ENCODE measurements at places on chromosomes 7 and 10.
A peak's percentile ranks its signal among the peaks of the same experiment; 100 is the strongest.

- no peak for DNase-seq
Observed at GRCh38 chr10:79185067-79185774, 116.5 kb downstream of the ZMIZ1 start.

DNA sequence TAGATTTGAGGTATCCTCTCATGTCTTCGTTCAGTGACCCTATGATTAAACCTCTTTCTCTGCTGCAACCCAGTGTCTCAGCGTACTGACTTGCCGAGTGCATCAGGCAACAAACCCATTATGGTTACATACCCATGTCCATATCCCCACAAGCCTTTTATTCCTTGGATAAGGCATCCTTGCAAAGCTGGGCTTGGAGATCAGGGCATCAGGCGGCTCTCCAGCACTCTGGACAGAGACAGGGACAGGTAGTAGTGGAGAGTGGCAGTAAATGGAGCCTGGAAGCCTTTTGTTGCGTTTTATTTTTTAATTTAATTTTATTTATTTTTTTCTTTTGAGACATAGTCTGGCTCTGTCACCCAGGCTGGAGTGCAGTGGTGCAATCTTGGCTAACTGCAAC lies 32.0 kb upstream of the NPFFR1 start:
- no peak for DNase-seq

DNA sequence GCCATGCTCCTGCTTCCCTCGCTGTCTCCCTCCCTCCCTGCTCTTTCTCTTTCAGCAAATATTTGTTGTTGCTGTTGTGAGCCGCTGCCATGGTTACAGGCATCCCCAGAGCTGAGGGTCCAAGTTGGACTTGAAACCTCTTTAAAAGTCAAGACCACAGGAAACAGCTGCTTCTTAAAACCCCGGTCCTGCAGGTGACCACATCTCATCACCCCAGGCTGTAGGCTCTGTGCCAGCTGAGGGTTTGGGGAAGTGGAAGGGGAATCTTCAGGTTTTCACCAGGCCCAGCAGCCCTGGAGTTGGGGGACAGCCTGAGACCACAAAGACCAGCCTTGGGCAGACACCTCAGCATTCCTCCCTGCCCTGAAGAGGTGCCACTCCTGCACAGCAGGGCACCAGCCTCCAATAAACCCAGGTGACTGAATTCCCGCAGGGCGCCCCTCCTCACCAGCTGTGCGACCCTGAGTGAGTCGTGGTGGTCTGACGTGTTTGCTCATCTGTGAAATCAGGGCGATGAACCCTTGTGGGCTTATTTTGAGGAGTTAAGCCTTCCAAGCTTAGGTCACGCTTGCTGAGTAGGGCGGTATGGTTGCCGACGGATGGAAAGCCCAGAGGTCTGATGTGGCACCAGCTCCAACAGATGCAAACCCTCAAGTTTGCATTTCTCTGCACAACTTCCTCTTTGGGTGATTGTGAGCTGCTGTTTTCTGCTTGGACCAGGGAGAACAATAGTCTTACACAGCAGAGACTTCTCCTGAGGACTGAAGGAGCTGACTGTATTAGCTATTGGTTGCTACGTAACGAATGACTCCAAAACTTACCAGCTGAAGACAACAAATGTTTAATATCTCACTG lies 24.8 kb downstream of the NPTX2 start:
- DNase-seq, result peak; percentile 54

DNA sequence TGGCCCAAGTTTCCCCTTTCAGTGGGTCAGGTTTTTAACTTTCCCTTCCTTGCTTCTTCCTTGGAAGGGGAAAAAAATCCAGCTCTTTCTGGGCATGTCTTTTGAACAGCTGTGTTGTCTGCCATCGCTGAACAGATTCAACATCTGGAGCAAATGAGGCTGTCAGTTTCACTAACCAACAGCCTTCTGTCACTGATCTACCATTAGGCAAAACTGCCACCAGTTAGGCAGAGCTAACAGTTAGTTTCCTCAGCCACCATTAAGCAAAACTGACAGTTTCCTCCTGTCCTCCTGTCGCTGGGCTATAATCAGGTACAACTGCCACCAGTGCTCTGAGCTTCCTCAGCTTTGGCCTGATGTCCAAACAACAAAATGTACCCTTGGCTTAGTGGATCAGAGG lies 81.9 kb downstream of the NPTX2 start:
- DNase-seq, result no peak

DNA sequence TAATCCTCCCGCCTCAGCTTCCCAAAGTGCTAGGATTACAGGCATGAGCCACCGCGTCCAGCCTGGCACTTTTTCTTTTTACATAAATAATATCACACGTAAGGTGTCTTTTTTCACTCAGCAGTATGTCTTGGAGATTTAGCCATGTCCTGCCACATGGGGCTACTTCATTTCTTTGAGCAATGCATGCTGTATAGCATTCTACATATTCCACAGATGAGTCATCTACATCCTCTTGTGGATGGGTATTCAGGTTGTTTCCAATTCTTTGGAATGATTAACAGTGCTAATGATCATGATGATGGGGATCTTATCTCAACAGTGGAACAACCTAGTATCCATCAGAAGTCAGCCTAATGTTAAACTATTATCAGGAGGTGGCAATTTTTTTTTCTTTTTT lies 50.8 kb downstream of the ZNF503 start:
- DNase-seq, result no peak

DNA sequence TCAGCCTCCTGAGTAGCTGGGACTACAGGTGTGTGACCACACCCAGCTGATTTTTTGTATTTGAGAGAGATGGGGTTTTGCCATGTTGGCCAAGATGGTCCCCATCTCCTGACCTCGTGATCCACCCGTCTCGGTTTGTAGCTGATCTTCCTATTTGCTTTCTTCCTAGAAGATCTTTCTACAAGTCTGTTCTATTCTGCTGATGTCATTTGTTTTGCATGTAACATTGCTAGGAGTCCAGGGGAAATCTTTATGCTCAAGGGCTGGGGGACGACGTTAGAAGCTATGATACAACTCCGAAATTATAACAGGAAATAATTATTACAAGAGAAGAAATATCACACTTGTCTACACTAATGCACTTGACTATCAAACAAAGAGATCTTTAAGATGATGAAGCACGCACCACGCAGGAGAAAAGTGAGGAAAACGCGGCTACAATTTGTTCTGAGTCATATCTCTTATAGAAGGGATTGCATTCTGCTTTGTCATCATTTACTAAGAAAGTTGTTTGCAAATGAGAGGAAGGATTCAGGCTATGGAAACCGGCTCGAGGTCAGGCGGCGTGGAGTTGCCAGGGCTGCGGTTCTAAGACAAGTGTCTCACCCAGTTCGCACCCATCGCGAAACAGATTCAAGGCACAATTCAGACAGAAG lies 103.0 kb upstream of the CARD11 start:
- DNase-seq, result no peak

- no peak for DNase-seq
Observed at GRCh38 chr7:108535257-108535656, 9.3 kb upstream of the PNPLA8 start.

- no peak for DNase-seq
Observed at GRCh38 chr7:78499971-78500370, 701.4 kb downstream of the PHTF2 start.

GRCh38 chr10:98168766-98169165 lies 34.3 kb downstream of the R3HCC1L start:
- no peak for DNase-seq

DNA sequence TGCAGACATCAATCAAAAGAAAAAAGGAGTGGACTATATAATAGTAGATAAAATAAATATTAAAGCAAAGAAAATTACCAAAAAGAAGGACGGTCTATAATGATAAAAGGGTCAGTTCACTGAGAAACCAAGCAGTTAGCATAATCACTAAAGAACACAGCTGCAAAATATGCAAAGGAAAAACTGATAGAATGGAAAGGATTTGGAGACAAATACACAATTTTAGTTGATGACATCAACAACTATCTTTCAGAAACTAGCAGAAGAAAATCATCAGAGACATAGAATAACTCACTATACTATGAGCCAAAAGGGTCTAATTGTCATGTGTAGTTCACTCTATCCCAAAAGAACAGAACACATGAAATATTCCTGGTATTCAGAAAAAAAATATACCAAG lies 316.4 kb upstream of the IGFBP3 start:
- no peak for DNase-seq

DNA sequence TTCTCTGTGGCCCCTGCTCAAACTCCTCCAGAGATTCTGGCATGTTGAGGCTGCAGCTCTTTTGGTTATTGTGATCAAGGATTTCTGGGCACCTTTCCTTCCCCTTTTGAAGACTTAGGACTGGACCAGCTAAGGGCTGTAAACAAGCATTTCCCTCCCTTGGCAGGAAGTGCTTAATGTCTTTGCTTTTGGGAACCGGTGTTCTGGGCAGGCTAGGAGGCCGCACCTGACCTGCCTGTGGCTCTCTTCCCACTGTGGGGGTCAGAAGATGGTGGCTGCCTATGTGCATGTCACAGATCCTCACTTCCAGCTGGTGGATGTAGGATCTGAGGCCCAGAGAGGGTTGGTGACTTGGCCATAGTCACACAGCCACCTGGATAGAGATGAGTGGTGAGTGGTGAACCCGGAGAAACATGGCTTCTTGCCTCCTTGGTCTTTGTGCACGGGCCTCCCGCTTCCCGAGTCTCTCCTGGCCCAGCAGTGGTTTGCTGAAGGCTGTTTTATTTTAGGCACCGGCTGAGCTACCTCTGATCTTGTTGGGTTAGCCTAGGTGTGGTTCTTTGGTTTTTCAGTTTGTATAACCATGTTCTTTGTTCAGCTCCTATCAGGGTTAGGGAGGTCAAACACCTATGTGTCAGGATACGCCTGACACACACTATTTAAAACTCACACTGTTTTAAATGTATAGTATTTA lies 82.0 kb downstream of the GRK5 start:
- no peak for DNase-seq

DNA sequence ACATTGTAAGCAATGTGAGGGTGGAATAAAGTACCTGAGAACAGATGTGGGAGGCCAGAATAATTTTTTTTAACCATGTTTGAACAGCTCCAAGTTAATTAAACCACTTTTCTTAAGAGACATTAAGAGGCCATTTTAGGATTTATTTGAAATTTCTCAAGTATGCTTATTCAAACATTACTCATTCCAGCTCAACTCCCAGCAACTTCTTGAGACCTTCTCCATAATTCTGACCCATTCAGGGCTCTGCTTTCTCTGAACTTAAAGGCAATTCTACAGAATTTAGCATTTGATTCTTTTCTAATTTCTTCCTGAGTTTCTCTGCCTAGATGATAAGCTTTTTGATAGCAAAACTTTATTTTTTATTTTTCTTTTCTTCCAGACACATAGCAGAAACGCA lies 314.5 kb downstream of the CAMK1D start:
- DNase-seq, result no peak

- no peak for DNase-seq
Observed at GRCh38 chr10:28841625-28842024, 164.3 kb downstream of the BAMBI start.

GRCh38 chr7:71835056-71835455 lies 577.1 kb downstream of the CALN1 start:
- no peak for DNase-seq

DNA sequence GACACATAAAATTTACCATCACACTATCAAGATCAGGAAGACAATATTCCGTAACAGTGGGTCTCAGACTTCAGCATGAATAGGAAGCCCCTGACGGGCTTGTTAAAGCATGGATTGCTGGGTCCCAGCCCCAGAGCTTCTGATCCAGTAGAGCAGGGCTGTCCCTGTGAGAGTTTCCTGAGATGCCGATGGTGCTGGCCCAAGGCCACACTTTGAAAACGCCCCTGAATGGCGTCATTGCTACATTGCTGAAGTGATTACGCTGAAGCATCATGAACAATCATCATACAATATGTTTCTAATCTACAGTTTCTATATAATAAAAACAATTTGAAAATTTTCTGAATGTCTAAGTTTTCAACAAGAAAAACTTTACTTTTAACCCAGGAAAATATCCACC lies 38.0 kb upstream of the TMEM72 start:
- DNase-seq, result no peak

DNA sequence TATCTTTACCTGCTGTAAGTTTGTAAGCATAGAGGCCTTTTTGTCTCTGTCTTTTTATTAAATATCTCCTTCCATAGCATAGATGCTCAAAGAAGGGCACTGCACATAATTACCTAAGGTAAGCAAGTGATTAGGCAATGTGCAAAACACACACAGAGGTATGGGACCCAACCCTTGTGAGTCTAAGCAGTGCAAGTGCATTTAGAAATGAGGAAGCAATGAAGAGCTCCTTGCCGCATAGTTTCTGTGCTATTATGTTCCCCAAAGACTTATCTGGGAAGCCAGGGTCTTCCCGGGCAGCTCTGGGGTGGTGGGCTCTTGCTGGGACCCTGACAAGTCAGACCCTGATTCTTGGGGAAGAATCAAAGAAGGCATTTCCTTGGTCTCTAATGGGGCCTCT lies 13.5 kb upstream of the MGAM2 start:
- DNase-seq, result no peak

DNA sequence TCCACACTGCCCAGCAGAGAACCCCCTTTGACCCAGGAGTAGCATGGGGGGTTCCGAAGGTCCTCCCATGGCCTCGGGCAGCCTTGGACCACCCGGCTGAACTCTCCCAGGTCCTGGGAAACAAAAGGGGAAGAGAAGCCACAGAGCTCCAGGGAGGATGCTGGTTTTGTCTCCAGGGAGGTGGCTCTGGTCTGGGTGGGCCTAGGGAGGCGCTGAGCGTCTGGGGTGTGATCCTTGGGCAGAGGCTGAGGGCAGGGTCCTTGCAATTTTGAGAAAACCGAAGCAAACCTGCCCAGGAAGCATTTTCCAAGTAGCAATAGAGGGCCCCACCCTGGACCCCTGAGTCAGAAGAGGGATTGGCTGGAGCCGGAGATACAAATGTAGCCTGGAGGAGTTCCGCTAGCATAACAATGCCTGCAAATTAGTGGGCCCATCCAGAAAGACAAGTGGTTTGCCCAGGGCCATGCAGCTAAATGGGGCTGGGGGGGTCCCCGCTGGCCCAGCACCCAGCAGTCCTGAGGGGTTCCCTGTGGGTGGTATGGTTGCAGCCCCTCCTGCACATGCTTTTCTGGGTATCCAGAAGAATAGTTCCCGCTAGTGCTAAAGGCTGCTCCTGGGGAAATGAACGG lies 2.0 kb downstream of the UTF1 start:
- DNase-seq, result no peak

- no peak for DNase-seq
Observed at GRCh38 chr10:131998050-131998844, 16.5 kb upstream of the BNIP3 start.

- DNase-seq, result no peak
Observed at GRCh38 chr10:58385784-58386112, 538 bp downstream of the TFAM start.

DNA sequence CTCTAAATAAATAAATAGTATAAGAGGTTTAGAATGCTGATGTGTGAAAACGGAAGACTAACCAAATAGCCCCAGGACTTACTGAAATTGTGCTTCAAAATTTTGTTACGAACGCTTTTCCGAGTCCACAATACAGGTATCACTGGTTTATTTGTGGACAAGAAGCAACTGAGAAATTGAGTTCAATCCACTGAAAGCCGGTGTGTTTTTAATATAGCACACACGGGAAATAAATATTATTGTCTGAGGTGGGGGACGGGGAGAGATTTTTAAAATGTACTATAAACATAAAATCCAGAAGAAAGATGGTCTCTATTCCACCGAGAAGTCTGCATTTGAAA lies 598 bp downstream of the SLC16A12 start:
- DNase-seq, result no peak

GRCh38 chr7:100102950-100103840 lies 1.8 kb downstream of the AP4M1 start:
- no peak for DNase-seq

- DNase-seq, result no peak
Observed at GRCh38 chr10:75630746-75631145, 199.3 kb downstream of the LRMDA start.

All from GM12891 (cell line).